IgD-negative memory B cell (primary cell): ENCODE measurements at places on chromosomes 11 and 22. TPM values are rescaled to one million over a fixed set of nuclear protein-coding genes. Genes with fewer than 3 reads are reported as not detected.

Gene PAX6
- not detected for polyA plus RNA-seq

Gene KIAA1671
- polyA plus RNA-seq, result not detected

Gene HDAC10
- 8.6 TPM for polyA plus RNA-seq

Gene IL18
- polyA plus RNA-seq, result 0.65 TPM

Gene JAML
- polyA plus RNA-seq, result 5.9 TPM
